ENCODE measurements at places on chromosomes 3 and 15.

DNA sequence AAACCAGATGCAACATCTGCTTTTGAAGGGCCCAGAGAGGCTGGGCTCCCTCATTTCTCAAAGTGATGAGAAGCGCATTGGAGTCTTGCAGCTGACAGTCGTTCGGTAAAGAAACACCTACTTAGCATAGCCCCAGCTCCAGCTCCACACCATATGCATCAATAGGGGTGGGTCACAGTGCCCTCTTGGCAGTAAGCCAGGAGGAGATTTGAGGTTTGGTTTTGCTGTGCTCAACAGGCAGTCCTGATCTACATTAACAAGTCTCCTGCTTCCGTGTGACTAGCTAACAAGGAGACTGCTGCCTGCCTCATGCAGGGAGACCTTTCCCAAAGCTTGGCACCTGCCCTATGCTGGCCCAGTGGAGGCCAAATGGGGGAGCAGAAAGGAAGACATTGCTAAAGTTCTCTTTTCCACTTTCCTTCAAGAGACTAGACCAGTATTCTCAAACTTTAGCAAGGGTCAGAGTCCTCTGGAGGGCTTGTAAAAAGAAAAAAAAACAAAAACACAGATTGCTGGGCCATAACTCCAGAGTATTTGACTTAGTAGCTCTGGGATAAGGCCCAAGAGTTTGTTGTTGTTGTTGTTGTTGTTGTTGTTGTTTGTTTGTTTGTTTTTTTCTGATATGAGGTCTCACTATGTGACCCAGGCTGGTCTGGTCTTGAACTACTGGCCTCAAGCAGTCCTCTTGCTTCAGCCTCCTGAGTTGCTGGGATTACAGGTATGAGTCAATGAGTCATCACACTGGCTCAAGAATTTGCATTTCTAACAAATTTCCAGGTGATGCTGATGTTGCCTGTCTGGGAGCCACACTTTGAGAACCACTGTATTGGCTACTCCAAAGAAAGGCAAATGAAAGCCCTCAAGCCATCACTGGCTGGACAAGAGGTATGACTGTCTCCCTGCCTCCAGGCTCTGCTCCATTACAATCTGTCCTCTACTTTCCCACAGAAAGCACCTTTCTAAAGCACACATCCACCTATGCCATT, 294.9 kb downstream of the RORA start:
- DNase-seq: no peak

GRCh38 chr3:36700537-36701248, 63.7 kb downstream of the DCLK3 start:
- DNase-seq: peak; percentile 16

- DNase-seq: no peak
Observed at GRCh38 chr3:60743631-60744164, 507.6 kb downstream of the FHIT start.

DNA sequence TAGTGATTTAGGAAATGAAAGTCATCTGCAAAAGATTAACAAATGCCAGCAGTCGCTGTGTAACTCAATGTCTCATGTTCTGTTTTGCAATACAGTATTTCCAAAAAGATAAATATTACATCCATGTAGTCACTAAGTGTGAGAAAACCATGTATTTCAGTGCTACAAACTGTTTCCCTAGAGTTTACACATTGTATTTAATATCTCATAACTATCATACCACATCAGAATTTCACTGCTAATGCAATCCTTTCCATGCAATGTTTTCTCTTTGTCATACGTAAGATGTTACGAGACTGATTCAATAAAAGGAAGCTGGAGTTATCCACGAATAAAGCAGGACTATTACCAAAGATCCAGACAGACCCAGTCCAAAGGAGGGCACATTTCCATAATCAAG, 269.4 kb downstream of the GBE1 start:
- no peak for DNase-seq

DNA sequence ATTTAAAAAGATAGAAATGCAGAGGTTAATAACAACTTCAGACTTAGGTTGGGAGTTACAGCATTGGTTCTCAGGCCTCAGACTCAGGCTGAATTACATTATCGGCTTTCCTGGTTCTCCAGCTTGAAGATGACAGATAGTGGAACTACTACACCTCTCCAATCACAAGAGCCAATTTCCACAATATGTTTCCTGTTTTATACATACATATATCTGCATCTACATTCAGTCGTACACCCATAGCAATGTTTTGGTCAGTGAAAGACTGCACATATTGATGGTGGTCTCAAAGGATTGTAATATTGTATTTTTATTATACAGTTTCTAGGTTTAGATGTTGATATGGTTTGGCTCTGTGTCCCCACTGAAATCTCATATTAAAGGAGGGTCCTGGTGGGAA, 35.4 kb downstream of the AADACL2 start:
- no peak for DNase-seq

- no peak for DNase-seq
Observed at GRCh38 chr15:95712785-95713184, 617.7 kb upstream of the NR2F2 start.

DNA sequence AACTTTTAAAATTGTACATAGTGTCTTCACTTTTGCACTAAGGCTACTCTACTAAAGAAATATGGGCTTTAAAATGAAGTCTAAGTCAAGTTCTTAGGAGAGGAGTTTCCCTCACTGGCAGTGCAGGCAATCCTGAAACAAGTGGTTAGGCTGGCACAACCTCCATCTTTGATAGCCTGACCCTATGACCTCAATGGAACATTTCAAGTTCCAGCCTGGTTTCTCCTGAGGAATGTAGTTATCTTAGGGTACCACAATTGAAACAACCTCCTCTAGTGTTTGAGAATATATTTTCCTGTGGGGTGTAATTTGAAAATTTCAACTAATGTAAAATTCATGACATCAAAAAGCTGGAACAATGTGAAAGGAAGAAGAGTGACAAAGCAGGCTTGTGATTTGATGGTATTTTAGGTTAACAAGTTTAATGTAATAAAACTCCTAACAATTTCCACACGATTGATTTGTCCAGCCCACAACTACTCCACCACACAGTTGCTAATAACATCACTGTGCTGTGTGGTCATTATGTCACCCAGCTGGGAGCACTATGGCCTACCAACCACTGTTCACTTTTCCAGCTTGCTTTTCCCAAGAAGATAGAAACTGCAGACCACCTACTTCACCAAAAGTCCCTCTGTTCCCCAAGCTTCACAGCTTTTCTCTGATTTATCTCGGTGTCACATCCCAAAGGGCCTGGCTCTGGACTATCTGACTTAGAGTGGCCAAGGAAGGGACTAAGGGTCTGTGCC, 1.8 kb downstream of the WWTR1 start:
- DNase-seq: no peak

DNA sequence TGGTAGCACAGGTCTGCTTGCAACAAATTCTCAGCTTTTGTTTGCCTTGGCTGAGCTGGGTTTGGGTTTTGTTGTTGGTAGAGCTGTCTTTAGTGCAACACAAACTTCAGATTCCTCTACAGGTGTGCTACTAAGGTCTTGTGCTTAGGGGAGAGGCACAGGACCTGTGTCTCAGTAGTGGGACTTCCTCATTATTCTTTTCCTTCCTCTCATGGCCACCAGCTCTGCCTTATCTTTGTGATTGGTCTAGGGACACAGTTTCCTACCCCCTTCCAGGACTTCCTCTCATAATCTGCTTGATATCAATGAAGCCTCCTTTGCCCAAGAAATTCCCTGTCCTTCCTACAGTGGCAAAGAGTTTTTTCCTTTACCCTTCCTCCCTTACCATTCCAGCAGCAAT, 24.9 kb upstream of the DNAAF4 start:
- no peak for DNase-seq

All from activated naive CD4-positive, alpha-beta T cell treated with Interleukin-2 at 50 U/mL for 16 hours (primary cell).